ENCODE measurements at places on chromosomes 1 and 21.

GRCh38 chr1:18907021-18907916 lies 4.9 kb upstream of the ALDH4A1 start:
- no peak for DNase-seq

DNA sequence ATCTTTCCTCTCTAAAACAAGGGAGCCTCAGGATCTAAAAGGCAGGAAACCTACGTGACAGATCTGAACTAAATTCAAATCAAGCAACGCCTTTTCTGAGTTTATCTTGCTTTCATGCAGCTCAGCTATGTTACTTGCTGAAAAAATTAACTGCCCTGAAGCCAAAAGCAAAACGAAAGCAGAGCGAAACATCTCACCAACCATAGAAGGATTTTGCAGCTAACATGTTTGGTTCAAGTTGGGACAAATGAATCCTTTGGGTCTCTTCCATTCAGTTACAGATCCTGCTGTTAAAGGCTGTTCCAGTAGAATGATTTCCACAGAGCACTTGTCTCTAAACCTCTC lies 482 bp downstream of the SLC2A5 start:
- DNase-seq = no peak

DNA sequence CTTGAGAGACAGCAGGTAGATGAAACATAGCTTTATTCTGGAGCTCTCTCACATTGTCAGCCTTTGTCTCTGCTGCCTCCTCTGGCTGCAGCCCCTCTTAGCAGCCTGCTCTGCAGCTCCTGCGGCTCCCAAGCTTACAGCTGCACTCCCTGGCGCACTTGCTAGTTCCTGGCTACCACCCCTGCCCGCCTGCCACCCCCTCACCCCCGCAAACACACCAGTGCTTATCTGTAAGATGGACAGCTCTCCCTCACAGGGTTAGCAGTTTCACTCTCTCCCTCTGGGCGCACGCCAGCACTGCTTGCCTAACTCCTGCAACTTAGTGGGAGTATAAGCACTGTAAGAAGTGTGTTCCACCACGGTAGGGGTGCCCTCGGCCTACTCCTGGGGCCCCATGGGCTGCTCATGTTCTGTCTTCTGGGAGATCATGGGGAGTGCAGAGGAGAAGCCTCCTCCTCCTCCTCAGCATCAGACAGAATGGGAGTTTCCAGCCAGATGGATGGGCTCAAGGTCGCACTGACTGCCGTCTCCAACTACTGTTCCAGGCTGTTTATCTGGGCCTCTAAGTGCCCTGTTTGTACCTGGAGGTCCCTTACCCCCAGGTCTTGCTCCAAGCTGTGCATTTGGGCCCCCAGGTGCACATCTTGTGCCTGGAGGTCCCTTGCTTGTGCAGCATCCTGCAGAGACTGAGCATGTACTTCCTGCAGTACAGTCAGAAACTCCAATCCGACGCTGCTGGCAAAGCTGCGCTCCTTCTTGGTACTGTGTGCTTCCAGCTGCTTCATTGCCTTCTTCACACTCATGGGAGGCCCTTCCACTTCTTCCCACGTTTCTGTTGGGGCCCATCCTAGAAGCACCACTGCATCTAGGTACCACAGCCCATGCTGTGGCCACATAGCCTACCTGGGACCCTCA lies 1388.1 kb downstream of the AMY1C start:
- DNase-seq = no peak

- DNase-seq = no peak
Observed at GRCh38 chr1:149844650-149845255, 54.6 kb upstream of the BOLA1 start.

DNA sequence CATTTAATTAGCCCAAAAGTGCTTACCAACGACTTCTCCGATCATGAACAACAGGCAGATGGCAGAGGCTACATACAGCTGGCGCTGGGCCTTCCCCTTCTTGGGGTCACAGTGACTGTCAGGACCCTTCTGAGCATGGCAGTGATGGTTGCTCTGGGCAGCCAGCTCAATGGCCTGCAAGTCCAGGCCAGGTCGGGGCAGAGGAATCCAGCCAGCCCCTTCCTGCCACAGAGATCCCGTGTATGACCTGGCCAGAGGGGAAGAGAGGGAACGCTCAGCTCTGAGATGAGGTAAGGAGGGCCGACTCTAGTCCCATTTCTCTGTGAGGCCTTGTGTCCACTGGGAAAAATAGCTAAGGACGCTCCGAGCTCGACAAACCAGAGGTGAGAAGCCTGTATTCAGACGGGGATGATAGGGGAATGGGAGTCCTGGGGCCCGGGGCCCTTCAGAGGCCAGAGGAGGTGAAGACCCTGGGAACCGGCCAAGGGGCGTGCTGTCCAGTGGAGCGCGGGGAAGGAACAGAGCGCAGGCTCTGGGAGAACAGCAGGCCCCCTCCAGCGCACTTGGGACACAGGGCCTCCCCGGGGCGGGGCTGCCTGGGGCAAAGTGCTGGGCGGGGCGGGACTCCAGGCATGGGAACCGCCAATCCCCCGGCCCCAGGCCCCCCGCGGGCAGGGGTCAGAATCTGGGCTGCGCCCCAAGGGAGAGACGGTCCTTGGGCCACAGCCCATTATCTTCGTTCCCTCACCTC lies 772 bp downstream of the SLC30A2 start:
- no peak for DNase-seq

GRCh38 chr1:210730023-210730422 lies 401.3 kb downstream of the HHAT start:
- no peak for DNase-seq

GRCh38 chr1:225882694-225883615 lies 775 bp upstream of the TMEM63A start:
- DNase-seq = peak; percentile 25

DNA sequence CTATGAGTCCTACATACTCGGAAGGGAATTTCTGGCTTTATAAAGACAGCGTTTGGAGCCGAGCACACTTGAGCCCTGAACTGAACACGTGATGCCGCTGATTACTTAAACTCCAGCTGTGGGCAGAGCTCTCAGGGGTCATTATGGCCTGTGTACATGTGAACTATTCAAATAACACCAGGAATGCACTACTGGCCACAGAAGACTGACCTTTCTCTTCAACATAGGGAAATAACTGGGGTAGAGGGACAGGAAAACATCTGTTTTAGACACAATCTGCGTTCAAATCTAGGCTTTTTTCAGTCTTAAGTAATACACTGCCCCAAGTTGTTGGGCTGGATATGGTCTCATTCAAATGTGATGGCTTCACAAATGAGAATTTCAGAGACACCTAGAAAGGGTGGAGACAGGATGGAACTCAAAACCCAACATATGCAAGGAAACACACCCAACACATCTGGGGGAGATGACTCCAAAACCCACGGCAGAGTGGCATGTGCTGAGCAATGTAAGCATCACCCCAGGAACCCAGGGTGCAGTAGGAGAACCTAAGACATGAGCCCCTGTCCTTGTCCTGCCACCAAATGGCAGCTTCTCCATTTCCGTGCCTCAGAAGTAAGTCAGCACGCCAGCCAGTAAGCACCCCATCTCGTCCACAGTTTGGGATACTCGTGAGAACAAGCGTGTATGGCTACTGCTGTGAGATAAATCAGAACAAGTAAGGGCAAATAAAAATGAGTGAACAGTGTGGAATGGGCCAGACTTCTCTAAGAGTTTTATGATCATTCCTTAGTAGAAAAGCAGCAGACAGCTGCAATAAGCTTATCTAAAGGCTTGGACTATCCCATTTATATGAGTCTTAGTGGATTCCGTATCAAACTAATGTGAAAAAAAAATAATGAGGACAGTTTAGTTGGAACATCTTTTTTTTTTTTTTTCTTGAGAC lies 24.9 kb downstream of the NID1 start:
- DNase-seq = no peak

DNA sequence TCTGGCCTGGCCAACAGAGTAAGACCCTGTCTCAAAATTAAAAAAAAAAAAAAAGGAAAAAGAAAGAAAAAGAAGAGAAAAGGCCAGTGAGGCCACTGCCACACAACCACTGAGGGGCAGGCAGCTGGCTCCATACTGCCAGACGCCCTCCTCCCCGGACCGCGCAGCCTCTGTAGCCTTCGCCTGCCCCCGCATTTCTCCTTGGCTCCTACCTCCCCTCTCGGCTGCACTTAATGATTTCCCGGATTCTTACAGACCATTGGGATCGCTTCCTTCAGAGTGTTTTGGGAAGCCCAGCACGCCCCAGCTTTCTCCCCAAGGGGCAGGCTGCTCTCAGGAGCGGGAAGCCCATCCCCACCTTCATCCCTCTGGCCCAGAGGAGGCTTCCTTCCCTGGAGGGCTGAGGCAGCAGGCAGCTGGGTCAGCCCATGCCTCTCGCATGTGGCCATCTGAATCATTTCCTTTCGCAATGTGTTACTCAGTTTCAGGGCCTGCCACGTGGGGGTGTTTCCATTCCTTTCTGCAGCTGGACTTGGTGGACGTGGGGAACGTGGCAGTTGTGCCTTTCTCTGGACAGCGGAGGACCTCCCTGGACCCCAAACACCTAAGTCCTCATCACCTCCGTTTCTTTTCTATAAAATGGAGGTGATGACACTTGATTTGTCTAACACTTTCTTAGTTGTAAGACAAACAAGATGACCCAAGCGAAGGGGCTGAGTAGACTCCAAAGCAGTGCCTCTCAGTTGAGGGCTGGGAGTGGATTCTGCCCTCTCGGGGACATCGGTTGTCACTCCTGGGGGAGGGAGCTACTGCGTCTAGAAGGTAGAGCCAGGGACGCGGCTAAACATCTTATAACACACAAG lies 2.3 kb downstream of the SLC2A5 start:
- no peak for DNase-seq

GRCh38 chr1:229128066-229128608 lies 142.8 kb upstream of the RAB4A start:
- no peak for DNase-seq

- DNase-seq = no peak
Observed at GRCh38 chr1:92845908-92846307, 14.1 kb downstream of the RPL5 start.

DNA sequence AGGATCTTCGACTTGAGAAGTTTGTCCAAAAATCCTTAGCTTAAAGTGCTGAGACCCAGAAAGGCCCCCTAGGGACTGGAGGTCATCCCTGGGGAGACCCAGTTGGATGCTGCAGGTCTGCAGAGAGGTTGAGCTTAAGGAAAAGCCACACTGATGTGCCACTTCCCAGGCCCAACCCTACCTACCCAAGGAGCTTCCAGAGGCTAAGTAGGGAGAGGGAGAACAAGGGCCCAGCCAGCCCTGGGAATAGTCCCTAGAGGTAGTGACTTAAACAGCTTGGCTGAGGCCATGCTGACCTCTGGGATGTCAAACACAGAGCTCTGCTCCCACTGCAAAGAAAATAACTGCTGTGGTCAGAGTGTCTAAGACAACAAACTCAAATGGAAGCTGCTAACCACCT lies 693.7 kb downstream of the MATN1 start:
- no peak for DNase-seq

DNA sequence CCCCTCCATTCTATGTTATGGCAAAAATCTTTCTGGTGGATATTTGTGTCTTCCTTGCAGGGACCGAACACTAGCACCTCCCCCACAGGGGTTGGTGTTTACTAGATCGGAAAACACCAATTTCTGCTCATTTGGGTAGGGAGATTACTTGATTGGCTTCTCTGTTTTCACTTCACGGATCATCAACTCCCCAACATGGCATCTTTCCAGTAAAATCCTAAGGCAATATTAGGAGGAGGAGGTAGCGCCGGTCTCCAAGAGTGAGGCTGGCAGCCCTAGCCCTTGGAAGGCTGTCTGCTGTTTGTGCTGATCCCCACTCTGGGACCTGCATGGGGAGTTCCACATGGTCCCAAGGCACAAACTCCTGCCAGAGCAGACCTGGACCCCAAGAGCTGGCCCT lies 12.2 kb downstream of the VASH2 start:
- DNase-seq = no peak

DNA sequence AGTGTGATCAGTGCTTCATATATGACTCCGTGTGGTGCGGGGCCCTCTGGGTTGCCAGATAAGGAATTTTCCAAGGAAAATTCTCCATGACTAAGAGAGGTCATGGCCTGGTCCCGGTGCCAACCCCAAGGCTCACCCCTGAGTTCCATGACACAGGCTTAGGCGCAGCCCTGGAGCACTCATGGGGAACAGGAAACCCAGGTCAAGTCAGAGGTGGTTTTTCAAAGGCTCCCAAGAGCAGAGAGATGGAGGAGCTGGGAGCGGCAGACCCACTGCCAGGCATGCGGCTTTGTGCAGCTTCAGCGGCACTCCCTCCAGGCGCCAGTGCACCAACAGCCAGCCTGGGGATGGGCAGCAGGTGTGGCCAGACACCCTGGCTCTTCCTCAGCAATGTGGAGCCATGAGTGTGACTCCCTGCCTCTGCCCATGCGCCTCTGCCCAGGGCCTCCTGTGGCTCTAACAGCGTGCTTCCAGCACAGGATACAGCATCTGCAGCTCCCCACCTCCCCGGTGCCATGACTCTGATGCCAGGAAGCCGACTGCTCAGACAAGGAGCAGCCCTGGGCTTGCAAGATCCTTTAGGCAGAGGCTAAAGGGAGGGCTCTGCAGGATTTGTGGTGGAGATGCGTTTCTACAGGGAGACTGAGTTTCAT lies 47.3 kb downstream of the GPR161 start:
- no peak for DNase-seq

DNA sequence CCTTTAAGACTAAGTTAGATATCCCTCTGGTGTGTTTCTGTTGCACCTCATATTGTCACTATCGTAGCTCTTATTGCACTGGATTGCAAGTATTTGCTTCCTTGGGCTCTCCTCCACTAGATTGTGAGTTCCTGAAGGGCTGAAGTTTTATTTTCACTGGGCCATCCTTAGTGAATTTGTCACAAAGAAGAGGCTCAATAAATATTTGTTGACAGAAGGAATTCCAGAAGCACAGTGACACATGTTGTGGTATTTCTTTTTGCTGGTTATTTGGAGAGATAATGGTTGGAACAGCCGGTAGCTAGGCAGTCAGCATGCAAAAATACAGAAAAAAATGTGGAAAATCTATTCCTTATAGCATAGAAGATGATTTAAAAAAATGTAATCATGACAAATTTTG lies 129.9 kb upstream of the ZRANB2 start:
- no peak for DNase-seq

DNA sequence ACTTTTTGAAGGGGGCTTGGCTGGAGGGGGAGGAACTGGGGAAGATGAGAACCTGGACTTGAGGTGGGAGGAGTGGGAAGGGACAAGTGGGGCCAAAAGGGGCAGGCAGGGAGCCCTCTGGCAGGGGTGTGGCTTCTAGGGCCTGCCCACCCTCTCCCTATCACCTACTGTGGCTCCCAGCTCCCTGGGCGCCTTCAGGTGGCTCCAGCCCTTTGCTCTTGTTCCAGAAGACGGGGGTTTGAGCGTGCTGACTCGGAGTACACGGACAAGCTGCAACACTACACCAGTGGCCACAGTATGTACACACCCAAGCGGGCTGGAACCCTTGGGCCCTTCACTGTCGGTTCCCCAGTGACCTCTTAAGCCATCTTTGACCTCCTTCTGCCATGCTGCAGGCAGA lies 76.5 kb downstream of the LACTBL1 start:
- DNase-seq = no peak

GRCh38 chr1:245396615-245397014 lies 241.8 kb downstream of the KIF26B start:
- DNase-seq = no peak

DNA sequence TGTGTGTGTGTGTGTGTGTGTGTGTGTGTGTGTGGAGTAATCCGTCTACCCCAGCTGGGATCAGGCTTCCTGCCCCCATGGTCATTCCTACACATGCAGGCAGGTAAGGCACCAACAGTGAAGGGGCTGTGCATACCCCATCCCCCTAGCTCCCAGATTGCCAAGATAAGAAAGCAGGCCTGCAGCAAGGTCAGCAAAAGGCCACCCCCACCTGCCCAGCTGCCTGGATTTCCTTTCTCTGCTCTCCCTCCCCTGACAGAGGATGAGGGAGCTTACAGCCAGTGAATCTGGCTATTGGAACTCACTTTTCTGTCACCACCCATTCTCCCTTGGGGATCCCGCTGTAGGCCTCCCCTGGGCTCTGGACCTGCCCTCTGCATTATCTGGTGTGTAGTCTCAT lies 7.9 kb downstream of the ALX3 start:
- no peak for DNase-seq

- DNase-seq = no peak
Observed at GRCh38 chr1:23699280-23700179, 7.9 kb downstream of the RPL11 start.

Data from stimulated activated CD4-positive, alpha-beta T cell treated with anti-CD3 and anti-CD28 coated beads, Interleukin-15, amount 100 ng/mL, for 1 hour (primary cell).